Hair follicle dermal papilla cell (primary cell): ENCODE measurements at places on chromosomes 5 and 9. TPM values are rescaled to one million over a fixed set of nuclear protein-coding genes. Genes with fewer than 3 reads are reported as not detected.

Gene PCDHA5
- 0.16 and 0.24 TPM in 2 replicates for total RNA-seq

Gene PFN3
- total RNA-seq = not detected in 2 replicates

Gene UBE2D2
- total RNA-seq = 41.4 and 45.8 TPM in 2 replicates

Gene IFNA13
- total RNA-seq = not detected in 2 replicates

Gene LPAR1
- total RNA-seq = 155 and 215 TPM in 2 replicates

Gene RANBP3L
- total RNA-seq = 2.3 and 2.7 TPM in 2 replicates

Gene WNK2
- total RNA-seq = not detected in 2 replicates
